Fibroblast of skin of back (primary cell): ENCODE measurements at places on chromosomes 6 and 20.

DNA sequence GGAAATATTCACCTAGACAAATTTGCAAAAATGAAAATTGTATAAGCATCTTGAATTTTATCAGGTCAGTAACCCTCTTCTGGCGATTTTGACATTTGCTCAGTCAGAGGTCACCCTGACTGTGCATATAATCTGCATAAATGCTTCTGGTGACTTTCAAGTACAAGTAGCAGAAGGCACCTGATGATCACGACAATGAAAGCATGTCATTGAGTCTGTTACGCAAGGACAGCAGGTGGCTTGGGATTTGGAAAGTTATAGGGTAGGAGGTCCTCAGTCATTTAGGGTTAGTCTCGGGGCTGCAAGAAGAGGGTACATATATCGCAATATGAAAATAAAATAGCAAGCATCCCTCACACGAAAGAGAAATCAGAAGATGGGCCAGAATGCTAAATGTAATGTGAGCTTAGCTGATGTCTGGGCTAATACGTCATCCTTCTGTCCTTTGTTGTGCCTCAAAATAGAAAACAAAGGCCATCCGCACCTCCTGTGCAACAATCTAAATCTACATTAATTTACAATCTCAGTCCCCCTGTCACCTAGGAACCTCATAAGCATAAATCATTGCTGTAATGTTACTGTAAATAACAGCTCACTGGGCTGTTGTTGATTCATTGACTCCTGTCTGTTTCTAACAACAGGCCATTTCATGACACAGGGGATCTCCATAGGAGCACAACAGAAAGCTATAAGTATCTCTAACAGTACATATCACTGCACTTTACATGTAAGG, 155.2 kb upstream of the RSPO3 start:
- DNase-seq, result no peak

GRCh38 chr20:13017883-13018535, 9.2 kb downstream of the SPTLC3 start:
- DNase-seq, result no peak

DNA sequence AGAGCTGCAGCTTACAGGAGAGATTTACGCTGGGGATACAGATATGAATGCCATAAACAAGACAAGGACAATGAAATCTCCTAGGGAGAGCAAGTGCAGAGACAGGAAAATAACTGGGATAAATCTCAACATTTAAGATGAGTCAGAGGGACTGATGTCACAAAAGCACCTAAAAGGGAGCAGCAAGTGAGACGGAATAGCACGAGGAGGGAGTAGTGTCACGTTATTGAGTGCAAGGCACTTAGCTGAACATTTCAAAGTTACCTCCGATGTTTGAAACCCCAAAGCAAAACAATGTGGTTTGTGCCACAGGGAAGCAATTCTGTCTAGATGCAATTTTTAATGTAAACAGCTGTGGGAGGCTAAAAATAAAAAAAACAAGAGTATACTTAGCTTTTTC, 1131.7 kb upstream of the EYS start:
- no peak for DNase-seq

DNA sequence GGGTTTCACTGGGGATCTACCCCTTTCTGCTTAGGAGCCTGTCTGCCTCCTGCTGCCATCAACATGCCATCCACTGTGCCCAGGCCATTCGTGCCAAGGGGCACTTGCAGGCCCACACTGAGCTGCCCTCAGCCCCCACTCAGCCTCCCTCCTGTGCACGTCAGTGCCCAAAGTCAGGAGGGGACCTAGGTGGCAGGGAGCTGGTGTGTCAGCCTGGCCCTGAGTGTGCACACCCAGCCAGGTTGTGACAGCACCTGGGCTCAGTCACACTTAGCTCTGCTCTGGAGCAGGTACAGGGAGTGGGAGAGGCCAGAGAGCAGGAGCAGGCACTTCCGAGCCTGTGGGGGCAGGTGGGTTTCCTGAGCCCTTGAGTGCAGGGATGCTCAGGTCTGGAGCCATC, 63.6 kb upstream of the SYNCRIP start:
- no peak for DNase-seq

DNA sequence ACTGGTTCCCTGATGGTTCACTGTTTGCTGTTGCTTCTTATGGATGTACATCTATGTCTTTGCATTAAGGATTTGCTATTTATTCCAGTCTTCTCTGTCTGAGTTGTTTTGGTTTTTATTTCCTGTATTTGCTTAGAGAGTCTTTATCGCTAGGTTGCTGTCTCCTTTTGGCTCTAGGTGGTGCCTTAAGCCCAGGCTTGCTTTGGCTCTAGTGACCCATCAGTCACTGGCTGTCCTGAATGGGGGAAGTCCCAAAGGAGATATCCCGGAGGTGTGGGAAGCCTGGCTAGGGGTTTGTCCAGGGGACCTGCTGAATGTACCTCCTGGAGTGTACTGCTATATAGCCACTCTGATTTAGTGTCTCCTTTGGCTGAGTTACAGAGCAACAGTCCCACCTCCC, 53.4 kb downstream of the MCHR2 start:
- no peak for DNase-seq

DNA sequence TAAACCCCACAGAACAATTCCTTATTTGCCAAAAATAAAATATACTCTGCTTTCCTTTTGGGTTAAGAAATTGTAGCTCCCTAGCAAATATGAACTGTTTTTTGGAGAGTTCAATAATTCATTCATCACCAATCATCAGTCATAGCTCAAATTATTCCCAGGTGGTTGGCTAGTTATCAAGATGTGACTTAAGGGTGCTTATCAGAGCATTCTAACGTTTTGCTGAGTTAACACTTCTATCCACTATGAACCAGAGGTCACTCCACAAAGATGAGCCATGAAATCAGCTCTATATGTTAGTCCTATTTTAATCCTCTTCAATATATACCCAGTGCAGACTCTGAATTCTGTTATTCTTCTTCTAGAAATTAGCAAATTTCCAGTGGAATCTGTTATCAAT, 379.1 kb downstream of the TENT5A start:
- no peak for DNase-seq
